ENCODE measurements at places on chromosomes 2 and 18.

DNA sequence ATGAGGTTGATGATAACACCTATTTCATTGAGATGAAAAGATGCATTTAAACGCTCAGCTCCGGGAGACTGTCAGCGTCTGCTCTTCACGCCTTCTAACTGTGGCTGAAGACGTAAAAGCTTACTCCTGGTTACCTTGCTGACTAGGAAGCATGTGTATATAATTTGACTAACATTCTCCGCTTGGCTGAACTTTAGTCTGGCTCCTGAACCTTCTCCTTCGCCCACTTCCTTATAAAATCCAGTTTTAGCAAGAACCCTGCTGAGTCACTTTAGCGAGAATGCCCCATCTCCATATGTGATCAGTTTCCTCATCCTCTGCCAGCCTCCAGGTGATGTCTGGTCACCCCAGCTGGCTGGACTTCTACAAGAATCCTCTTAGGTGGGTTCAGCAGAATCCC, 12.7 kb upstream of the CREG2 start:
- DNase-seq = no peak

- no peak for DNase-seq
These were observed 97.2 kb downstream of the SEPTIN10 start for GRCh38 chr2:109516445-109517117.

GRCh38 chr18:713135-713490, 683 bp upstream of the ENOSF1 start:
- DNase-seq = no peak

DNA sequence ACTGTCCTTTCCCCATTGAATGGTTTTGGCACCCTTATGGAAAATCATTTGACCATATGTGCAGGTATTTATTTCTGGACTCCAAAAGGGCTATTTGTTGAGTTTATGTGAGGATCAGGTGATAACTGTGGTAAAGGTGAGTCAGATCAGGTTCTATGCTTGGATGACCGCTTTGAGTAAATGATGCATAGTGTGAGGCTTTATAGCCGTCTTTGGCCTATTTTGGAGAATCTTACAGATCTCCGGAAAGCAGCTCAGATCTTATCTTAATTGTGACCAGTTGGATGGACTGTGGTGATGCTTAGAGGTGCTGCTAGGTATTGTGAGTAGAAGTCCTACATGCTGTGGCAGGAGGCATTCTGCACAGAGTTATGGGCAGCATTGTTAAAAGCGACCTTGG, 126.2 kb downstream of the METTL8 start:
- no peak for DNase-seq

- no peak for DNase-seq
These were observed 277.4 kb upstream of the MC4R start for GRCh38 chr18:60649842-60650536.

GRCh38 chr2:65383541-65384488, 48.6 kb downstream of the SPRED2 start:
- no peak for DNase-seq

- no peak for DNase-seq
These were observed 16.1 kb upstream of the ARL5A start for GRCh38 chr2:151844211-151844896.

DNA sequence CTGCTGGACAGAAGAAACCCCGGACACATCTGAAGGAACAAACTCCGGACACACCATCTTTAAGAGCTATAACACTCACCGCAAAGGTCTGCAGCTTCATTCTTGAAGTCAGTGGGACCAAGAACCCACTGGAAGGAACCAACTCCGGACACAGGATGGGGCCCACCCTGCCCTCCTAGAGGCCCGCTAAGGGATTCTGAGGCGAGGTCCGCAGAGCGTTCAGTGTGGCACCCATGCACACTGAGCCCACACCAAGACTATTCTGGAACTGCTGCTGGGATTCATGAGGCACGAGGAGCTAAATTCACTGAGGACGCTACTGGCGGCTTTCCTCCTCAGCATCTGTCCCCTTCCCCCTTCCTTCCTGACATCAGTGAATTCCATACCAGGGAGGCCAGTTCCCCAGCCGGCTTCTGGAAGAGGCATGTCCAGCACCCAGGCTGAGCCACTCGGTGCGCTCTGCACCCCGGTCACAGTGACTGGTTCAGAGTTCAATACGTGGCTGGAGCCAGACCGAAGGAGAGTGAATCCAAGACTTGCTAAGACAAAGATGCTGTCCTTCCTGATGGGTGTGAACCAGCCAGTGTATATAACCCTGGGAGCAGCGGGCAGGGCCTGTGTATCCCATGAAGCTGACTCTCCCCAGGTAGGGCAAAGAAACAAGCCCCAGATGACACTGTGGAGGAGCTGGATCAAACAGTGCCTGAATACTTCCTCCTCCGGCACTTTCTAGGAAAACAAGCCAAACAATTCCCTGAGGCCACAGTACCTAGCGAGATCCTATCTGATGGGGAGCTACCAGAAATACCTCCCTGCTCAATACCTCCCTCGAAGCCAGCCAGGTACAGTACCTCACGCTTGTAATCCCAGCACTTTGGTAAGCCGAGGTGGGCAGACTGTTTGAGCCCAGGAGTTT, 11.1 kb downstream of the HDAC4 start:
- peak; percentile 6 for DNase-seq

GRCh38 chr18:34491719-34492118, 218.4 kb upstream of the DTNA start:
- DNase-seq = no peak

- DNase-seq = no peak
These were observed 131.2 kb downstream of the TMEM18 start for GRCh38 chr2:545711-546650.

DNA sequence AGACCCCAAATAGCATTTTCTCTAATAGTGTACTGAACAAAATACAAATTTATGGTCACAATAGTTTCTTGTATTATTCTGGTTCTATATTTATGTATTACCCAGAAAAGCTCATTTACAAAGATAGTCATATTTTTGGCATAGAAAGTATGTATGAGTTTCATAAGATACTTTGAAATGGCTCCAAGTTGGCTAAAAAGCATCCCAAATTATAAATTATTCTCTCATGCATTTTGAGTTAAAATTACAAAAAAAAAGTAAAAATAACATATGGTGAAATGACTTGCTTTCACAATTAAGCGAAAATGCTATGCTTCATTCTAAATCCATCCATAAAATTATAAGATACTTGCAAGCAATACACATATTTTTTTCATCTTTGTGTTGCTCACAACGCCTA, 530.7 kb downstream of the ZNF804A start:
- DNase-seq = no peak

DNA sequence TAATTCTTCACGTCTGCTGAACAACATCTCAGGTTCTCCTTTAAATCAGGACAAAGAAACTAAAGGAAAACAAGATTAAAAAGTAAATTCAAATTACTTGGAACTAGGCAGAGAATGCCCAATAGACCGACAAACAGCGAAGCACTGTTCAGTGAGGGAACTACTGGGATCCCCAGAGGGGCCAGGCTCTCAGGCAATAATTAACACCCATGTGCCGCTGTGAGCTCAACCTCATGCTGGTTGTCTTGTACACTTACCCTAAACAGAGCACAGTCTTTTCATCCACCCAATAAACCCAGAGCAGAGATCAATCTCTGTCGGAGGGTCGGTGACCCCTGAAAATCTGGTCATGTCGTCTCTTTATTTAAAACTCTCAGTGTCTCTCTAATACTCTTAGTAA, 229.9 kb upstream of the CRIM1 start:
- no peak for DNase-seq

DNA sequence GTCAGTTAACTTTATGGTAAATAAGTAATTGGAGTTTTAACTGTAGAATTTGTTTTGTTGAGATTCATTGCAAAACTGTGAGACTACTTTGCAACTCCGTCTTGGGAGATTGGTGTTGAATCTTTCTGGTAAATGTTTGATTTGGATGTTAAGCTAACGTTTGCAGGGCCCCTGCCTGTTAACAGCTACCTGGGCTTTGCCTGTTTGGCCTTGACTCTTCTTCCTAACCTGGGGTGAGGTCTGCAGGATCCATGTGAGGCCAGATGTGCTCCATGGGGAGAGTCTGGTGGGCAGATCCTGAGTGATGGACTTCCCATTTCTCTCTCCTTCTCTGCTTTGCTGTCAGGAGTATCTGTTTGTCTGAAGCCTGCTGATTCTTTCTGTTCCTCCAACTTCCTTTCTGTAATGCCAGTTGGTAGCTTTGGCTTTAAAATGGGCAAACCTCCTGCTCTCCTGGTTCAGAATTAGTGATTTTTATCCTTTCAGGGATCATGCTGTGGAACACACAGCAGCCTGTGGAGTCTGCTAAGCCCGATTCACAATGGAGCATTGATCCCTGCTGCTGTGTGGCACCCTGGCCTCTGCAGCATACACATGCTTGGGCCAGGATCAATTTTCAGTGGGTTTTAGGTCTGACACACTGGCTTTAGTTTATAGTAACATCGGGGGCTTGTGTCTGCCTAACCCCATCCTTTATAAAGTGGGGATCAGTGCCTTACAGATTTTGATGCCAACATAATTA, 36.3 kb downstream of the PTPRM start:
- no peak for DNase-seq

GRCh38 chr2:236287656-236288055, 23.4 kb upstream of the ASB18 start:
- DNase-seq = no peak

DNA sequence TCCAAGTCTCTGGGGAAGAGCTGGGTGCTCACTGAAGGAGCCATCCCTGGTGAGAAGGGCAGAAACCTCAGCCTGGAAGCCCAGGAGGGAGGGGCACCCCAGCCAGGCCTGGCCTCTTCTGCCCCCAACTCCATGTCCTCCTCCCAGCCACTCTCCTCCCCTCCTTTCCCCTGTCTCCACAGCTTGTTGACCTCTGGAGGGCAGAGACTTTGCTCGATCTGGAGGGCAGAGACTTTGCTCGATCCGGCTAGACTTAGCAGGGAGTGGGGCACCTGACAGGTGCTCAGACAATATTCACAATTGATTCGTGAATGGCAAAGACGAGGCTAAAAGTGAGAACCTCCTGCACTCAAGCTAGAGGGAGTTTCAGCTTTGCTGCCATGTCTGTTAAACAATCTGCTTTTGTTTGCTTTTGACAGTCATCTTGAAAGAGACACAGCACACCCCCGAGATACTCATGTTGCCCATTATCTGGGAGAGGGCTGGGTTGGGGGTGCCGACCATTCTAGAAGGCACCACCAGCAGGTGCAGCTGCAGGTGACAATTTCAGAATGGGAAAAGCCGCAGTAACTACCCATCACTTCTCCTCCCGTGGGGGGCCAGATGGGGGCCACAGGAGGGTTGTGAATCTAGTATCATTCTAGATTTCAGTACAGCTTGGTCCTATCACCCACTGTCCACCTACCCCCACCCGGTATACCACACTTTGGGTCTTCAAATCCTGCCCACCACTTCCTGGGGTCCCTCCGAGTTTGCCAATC, 54.8 kb downstream of the DNMT3A start:
- no peak for DNase-seq

GRCh38 chr2:225100269-225100668, 58.0 kb upstream of the DOCK10 start:
- DNase-seq = no peak

- DNase-seq = no peak
These were observed 616 bp downstream of the EML6 start for GRCh38 chr2:54723996-54724559.

DNA sequence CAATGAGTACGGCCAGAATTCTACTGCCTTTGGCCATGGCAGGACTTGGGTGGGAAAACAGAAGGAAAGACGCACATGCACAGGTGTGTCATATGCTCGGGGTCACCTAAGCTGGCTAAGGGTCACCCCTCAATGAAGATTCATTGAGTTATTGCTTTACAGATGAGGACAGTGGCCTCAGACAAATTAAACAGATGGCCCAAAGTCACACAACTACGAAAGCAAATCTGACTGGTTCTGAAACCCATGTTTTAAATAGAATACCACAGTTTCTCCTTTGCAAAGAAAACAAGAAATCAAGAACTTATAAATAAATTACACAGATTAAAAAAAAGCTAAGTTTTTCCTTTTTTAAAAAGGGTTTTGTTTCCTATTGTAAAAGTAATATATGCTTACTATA, 70.5 kb downstream of the ID2 start:
- no peak for DNase-seq

GRCh38 chr2:85826990-85827878, 61.6 kb downstream of the ST3GAL5 start:
- DNase-seq = peak; percentile 82

GRCh38 chr2:4454907-4455306, 751.5 kb downstream of the DCDC2C start:
- no peak for DNase-seq

GRCh38 chr2:6968319-6969100, 51.3 kb downstream of the RNF144A start:
- DNase-seq = no peak

DNA sequence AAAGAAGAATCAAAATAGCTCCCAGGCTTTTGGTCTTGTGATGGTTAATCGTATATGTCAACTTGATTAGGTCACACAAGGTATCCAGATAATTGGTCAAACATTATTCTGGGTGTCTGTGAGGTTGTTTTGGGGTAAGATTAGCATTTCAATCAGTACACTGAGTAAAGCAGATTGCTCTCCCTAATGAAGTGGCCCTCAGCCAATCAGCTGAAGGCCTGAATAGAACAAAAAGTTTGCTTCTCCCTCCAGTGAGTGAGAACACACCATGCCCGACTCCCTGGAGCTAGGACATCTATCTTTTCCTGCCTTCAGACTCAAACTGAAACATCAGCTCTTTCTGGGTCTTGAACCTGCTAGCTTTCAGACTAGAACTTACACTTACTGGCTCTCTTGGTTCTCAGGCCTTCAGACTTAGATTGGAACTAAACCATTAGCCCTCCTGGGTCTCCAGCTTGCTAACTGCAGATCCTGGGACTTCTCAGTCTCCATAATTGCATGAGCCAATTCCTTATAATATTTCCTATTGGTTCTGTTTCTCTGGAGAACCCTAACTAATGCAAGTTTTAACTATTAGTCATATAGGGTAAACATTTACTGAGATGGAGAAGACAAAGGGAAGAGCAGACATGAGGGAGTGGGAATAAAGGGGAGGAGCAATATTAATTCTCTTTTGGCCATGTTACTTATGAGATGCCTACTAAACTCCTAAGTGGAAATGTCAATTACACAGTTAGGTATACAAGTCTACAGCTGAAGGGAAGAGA, 25.5 kb downstream of the LNPK start:
- DNase-seq = no peak

GRCh38 chr2:8639122-8639635, 42.7 kb upstream of the ID2 start:
- DNase-seq = no peak
